Testis (tissue), 5 donors: ENCODE measurements at places on chromosomes 5 and 9. TPM values are rescaled to one million over a fixed set of nuclear protein-coding genes. Genes with fewer than 3 reads are reported as not detected.

DNA sequence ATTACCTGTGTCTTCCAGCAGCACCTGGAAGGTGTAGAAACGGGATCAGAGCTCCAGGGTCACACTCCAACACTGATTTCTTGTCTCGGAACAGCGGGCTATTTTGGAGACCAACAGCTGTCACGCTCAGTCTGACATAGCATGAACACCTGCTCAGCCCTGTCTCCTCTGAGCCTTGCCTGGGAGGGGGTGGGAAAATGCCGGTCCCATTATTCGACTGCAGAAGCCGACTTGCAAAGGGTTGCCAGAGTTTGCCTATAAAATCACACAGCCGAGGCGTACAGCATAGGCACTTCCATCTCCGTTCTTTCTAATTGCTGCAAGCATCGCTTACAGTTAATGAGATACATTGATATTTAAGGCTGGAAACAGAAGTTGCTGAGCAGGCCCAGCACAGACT is 300.8 kb upstream of the MSX2 start:
- H3K4me1 ChIP-seq = peaks cover 15% of the 10 kb centered on the region
- H3K27ac ChIP-seq = no peak overlapping the region
- no peak overlapping the region for H3K4me3 ChIP-seq
- H3K36me3 ChIP-seq = no peaks in the 10 kb centered on the region
- H3K27me3 ChIP-seq = no peaks in the 10 kb centered on the region

- H3K36me3 ChIP-seq = no peaks in the 10 kb centered on the region
- H3K27me3 ChIP-seq = no peaks in the 10 kb centered on the region
- no peak for DNase-seq
- H3K27ac ChIP-seq = peak overlapping the region; percentile 22
These were observed 781 bp downstream of the NRG2 start for GRCh38 chr5:140042393-140042642.

DNA sequence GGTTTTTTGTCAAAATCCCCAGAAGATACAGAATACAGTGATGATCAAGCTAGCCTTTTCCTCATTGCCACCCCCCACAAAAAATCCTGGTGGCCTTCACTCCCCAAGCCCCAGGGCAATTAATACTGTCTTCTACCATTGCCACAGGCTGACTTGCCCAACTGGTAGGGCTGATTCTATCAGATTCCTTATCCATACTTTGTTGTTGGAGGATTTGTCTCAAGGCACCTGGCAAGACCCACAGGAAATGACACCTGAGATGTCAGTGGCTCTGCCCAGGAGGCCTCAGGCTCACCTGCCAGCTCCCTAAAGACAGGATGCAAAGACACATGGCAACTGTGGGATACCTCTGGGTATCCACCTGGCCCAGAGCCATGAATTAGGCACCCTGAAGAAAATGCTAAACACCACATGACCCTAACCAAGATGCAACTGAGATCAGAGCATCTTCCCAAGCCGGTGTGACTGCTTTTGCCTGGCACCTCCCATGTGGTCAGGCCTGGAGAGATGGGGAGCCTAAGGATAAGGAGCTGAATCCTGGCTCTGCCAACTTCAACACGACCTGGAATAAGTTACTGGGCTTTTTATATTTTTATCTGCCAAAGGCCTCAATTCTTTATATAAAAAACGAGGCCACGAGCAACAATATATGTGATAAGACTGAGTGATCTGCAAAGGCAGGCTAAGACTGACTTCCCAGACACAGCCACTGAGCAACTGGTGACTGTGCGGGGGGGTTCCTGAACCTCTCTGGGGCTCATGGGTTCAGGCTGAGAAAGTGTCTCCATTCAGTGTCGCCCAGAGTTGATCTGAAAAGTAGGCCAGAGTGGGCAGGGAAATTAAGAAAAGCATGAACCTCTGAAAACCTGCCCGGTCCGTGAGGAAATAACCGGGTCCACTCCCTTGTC is 944 bp downstream of the ATOX1 start:
- peak overlapping the region; percentile 66 for H3K27ac ChIP-seq
- peak overlapping the region; percentile 91 for H3K4me3 ChIP-seq
- H3K4me1 ChIP-seq = peaks cover 7% of the 10 kb centered on the region
- peak; percentile 52 for DNase-seq

DNA sequence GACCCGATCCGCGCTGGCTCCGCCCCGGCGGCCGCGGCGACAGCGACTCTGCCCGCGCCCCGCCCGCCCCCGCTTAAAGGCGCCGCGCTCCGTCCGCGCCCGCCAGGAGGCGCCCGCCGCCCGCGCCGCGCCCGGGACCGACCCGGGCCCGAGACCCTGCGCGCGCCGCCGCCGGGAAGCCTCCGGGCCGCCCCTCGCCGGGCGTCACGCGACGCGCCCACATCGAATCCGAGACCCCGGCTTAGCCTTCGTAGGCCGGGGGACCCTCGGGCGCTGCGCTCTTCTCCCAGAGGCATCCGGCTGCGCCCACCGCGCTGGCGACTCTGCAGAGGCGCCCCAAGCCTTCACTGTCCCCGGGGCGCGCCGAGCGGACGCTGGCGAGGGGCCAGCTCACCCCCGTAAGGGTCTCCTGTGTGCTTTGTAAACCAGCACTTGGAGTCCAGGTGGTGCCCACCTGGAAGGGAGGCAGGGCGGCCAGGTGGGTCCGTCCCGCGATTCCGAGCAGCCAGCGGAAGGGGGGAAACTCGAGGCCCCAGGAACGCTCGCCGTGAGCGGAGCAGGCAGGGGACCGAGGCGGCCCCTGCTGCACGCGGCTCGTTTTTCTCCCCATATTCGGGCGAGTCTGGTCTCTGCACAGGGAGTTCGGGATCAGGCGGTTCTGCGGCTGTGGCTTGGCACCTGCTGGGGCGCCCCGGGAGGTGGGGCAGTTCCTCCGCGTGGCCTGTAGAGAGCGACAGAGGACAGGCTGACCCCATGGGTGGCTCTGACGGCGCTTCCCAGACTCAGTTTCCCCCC is 423 bp upstream of the ABCA2 start:
- no peaks in the 10 kb centered on the region for H3K27me3 ChIP-seq
- DNase-seq = peak; percentile 71
- H3K4me3 ChIP-seq = peak overlapping the region; percentile 56
- no peaks in the 10 kb centered on the region for H3K36me3 ChIP-seq
- H3K27ac ChIP-seq = no peak overlapping the region

DNA sequence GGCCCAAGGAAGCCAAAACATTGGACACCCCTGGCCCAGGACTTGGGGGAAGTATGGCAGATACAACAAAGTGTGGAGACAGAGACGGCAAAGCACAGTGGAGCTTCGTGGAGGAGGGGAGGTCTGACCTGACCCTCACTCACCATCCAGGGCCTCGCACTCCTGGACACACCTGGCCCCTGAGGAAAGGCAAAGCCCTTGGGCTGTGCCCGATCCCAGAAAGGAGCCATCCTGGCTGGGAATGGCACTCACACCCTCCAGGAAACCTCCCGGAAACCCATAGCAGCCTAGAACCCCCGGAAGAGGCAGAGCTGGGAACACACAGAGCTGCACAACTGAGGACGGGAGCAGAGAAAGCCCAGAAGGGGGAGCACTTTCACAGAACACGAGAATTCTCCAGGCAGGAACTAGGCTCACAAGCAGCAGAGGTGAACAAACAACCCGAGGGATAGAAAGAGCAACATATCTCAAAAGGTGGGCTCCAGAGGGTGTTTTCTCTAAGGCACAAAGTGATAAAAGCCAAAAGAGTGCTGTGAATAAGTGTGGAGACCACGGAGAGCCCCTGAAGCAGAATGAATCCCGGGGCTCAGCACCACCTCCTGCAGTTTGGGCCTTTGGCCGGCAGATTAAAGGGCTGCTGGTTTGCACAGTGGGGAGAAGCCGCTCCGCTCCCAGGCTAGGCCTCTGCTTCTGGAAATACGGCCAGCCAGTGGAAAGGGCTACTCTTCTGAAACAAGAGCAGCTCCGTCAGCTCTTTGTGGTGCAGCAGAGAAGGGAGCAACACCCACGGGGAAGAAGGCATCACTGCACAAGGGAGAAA is 108.2 kb downstream of the UBE2R2 start:
- peak overlapping the region; percentile 39 for H3K27ac ChIP-seq
- DNase-seq = peak; percentile 82
- no peaks in the 10 kb centered on the region for H3K36me3 ChIP-seq
- no peaks in the 10 kb centered on the region for H3K27me3 ChIP-seq
- H3K4me3 ChIP-seq = no peak overlapping the region

DNA sequence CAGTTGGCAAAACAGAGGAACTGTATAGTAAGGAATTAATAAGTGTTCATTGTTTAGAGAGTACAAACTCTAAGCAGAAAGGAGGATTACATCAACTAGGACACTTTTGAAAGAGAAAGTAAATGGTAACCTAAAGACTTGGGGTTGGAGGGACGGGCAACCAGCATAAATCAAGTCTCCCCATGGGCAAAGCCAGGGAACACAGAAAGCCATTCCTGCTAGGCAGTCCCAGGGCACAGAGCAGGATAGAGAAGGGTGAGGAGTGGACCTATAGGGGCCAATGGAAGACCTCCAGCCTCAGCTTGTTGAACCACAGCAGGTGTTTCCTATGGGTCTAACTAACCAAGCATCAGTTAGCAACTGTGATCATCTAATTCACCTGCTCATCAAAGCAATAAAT is 9.2 kb upstream of the ERAP1 start:
- no peak overlapping the region for H3K4me3 ChIP-seq
- no peak for DNase-seq
- H3K27me3 ChIP-seq = no peaks in the 10 kb centered on the region
- no peaks in the 10 kb centered on the region for H3K36me3 ChIP-seq
- H3K4me1 ChIP-seq = no peaks in the 10 kb centered on the region
- no peak overlapping the region for H3K27ac ChIP-seq

DNA sequence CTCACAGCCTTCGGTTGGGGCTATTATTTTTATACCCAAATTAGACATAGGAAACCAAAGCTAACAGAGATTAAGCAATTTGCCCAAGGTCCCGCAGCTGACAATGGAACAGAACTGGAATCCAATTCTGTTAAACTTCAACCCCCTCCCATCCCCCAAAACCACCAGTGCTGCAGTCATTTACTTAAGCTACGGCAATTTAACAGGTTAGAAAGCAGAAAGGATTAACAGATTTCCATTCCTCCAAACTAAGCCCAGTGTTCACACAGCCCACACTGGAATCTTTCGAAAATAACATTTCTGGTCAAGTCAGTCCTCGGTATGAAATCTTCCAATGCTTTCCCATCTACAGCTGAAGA is 1023.1 kb upstream of the DMAC1 start:
- no peaks in the 10 kb centered on the region for H3K36me3 ChIP-seq
- no peak overlapping the region for H3K27ac ChIP-seq
- H3K4me1 ChIP-seq = no peaks in the 10 kb centered on the region
- no peak overlapping the region for H3K4me3 ChIP-seq
- H3K27me3 ChIP-seq = no peaks in the 10 kb centered on the region

DNA sequence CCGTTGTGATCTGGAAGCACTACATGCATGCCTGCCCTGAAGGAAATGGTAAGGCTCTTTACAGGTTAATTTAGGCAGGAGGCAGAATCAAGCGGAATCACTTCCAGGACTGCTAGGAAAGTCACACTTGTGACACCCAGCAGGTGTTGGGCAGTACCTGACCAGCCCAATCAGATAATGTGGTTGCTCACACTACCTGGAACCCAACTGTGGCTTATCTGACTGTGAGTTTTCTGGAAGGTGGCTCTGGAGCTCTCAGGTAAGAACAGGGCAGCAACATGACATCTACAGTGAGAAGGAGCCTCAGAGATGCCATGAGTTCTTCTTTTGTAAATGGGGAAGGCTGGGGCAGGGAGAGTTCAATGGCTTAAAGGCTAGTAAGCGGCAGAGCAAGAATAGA is 146.4 kb downstream of the ARSB start:
- no peaks in the 10 kb centered on the region for H3K4me1 ChIP-seq
- no peaks in the 10 kb centered on the region for H3K36me3 ChIP-seq
- no peaks in the 10 kb centered on the region for H3K27me3 ChIP-seq

GRCh38 chr5:122385286-122385685 is 73.2 kb downstream of the SNCAIP start:
- H3K36me3 ChIP-seq = no peaks in the 10 kb centered on the region
- no peak for DNase-seq
- H3K27me3 ChIP-seq = no peaks in the 10 kb centered on the region
- no peak overlapping the region for H3K27ac ChIP-seq

HTR4 gene
- 0.63 TPM for total RNA-seq

PCDHA1 gene
- 2.6 TPM for total RNA-seq

GRXCR2 gene
- 0.31 TPM for total RNA-seq
